Thoracic aorta (tissue), 2 donors: ENCODE measurements at places on chromosomes 2 and 18. TPM values are rescaled to one million over a fixed set of nuclear protein-coding genes. Genes with fewer than 3 reads are reported as not detected.

VWC2L gene
- total RNA-seq = 0.27 TPM

- DNase-seq = no peak
Observed at GRCh38 chr18:6873040-6873751, 143.7 kb downstream of the ARHGAP28 start.

MBOAT2 gene
- total RNA-seq = 14.4 TPM

- no peak for DNase-seq
Observed at GRCh38 chr2:215851082-215851481, 162.3 kb downstream of the MREG start.

DNA sequence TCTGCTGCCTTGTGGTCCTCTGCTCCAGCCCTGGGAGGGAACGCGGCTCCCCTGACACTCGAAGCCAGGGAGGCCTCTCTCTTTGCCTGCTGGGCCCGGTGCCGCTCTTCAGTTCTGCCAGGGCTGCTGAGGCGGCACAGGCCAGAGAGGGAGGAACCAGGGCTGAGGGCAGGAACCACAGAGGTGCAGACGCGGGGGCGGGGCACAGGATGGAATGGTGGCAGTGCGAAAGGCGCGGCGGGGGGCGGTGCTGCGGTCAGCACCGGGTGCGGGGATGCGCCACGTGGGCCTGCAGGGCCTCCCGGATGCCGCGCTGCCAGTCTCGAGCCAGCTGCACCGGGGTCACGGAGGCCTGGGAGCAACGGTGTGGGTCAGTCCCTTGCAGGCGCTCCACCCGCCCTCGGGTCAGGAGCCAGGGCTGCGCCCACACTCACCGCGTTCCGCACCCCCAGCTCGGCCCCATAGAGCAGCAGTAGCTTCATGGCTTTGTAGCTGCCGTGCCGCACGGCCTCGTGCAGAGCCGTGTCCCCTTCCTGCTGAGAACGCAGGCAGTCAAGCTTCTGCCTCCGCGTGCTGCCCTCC lies 4.4 kb downstream of the ANKRD23 start:
- no peak for DNase-seq

GRCh38 chr2:161044921-161045320 lies 115.3 kb upstream of the TANK start:
- DNase-seq = no peak

DNA sequence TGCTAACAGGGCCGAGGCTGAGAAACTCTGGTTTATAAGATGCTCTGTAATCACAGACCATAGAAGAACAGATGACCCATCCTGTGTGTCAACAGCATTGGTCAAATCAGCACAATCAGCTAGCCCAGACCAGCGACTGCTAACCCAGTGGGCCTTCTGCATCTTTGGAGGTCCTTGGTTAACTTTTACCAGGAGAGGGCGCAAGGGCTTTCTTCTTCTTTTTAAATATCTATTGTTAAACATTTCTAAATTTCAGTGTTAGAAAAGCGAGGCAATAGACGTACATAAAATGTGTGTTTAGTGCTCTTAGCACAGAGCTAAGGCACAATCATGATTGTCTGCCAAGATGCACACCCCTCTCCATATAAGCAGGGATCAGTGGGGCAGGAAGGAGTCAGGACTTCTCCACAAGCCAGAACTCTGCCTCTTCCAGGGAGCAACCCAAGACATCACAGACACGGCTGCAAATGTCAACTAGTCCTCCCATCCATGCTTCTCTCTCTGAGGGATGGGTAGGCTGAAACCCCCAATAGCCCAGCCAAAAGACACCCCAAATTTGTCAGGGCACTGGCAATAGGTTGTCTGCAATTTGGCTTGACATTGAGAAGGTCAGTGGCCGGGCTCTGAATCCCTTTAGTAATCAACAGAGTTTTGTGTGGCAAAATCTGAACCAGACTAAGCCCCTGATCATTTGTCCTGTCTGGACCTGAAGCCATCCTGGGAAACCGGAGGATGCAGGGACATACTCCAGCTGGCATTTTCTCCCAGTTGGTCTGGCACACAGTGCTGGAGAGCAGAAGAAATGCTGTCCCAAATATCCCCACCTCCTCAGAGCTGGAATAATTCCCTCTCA lies 188.2 kb downstream of the BCL2 start:
- peak; percentile 36 for DNase-seq

MEP1B gene
- not detected for total RNA-seq

GRCh38 chr2:221573430-221574230 lies 1.5 kb upstream of the EPHA4 start:
- no peak for DNase-seq

DNA sequence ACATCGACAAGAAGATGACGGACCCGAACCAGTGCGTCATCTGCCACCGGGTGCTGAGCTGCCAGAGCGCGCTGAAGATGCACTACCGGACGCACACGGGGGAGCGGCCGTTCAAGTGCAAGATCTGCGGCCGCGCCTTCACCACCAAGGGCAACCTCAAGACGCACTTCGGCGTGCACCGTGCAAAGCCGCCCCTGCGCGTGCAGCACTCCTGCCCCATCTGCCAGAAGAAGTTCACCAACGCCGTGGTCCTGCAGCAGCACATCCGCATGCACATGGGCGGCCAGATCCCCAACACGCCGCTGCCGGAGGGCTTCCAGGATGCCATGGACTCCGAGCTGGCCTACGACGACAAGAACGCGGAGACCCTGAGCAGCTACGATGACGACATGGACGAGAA lies 14.4 kb downstream of the SALL3 start:
- DNase-seq = no peak

DNA sequence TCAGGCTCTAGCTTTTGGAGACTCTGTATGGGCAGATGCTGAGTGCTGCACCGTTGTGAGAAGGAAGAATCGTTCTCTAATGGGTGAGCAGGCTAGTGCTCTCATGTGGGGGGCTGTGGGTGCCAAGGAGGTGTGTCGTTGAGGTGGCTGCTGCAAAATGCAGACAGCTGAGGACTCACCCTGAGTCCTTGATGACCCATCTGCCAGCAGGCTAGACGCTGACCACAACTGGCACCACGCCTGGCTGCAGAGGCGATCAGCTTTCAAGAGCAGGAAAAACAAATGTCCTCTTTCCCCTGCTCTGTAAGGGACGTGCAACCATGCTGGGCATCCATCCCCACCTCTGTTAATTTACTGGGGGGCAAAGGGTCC lies 48.2 kb downstream of the HAUS1 start:
- DNase-seq = no peak

HRH4 gene
- not detected for total RNA-seq
